Neural crest cell (in vitro differentiated cells): ENCODE measurements at places on chromosomes 3 and 15.

DNA sequence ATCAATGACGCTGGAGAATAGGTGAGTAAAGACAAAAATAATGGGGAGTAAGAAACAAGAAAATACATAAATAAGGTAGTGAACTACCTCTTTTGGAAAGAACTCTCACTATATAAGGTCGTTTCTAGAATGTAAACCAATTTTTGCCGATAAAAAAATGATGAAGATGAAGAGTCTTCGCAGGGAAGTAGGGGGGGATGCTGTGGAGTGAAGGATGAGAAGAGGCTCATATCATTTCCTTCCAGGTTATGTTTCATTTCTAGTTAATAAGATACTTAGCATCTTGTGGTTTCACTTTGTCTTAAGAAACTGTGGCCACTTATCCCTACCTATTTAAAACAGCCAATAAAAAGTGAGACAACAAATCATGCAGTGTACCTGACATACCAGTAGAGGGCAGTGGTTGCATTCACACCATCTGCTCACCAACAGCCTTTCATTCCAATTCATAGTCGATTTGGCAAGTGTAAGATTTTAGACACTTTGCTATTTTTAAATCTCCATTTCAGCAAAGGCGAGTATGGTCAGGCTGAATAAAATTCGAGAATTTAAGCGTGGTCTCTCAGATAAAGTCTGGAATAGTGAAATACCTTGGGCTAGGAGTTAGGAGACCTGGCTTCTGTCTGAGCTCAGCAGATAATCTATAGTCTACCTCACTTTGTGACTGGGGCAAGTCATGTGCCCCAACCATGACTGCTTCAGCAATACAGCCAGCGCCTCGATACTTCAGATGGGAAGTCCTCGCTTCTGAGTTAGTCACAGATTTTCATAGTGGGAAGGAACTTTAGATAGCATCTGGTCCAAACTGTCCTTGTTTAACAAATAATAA lies 28.9 kb upstream of the ICE2 start:
- peak; percentile 19 for DNase-seq

DNA sequence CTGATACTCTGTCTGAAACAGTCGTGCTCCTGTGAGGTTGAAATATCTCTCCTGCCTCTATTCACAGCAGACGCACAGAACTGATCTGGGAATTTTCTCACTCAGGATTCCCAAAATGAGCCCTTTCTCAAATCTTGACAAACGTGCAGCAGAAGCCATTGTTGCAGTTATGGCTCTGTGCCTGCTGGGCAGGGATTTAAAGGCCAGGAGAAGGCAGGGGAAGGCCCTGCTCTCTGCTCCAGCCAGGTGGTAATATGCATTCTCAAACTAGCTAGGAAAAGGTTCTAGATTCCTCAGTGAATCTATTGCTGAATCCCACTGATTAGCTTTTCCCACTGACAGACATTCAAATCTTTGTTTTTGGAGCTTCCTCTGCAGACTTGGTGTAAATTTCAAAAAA lies 2.2 kb downstream of the MINAR1 start:
- no peak for DNase-seq

- no peak for DNase-seq
These were observed 2.5 kb downstream of the CTDSPL start for GRCh38 chr3:37863949-37864822.

- no peak for DNase-seq
These were observed 24.5 kb upstream of the BCL6 start for GRCh38 chr3:187769771-187770170.

DNA sequence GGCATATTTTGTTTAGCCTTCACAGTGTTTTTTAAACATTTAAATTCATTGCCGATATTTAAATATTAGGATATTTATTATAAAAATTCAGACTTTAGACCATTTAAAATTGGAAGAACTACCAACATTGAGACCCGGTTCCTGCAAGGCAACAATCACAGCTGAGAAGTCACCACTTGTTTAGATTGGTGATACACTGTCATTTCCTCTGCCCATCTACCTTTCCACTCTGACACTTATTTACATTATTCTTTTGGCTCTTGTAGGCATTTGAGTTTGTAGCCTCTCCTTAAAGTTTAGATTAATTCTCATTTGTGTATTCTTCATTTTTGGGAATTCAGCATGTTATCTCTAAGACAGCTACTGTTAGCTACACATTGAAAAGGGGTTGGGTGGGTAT lies 10.3 kb upstream of the IL20RB start:
- DNase-seq = no peak

DNA sequence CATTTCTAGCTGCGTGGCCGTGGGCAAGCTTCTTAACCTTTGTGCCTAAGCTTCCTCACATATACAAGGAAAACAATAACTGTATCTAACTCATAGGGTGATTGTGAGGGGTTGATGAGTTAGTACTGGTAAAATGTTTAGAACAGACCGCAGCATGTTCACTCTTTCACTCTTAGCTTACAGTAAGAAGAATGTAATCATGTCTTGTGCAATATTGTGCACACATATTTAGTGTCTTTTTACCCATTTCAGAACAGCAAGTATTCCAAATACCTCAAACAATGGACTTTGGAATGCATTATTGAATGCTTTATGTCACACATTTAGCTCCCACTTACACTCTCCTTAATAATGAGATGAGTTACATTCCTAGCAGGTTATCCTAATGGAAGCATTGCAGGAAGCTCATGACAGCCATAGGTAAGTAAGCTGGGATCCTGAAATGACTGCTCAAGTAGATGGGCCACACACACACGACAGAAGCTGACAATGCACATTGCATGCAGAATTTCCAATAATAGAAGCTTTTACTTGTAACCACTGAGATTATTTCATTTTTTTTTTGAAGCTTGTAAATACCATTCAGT lies 468.9 kb upstream of the WNT5A start:
- no peak for DNase-seq

DNA sequence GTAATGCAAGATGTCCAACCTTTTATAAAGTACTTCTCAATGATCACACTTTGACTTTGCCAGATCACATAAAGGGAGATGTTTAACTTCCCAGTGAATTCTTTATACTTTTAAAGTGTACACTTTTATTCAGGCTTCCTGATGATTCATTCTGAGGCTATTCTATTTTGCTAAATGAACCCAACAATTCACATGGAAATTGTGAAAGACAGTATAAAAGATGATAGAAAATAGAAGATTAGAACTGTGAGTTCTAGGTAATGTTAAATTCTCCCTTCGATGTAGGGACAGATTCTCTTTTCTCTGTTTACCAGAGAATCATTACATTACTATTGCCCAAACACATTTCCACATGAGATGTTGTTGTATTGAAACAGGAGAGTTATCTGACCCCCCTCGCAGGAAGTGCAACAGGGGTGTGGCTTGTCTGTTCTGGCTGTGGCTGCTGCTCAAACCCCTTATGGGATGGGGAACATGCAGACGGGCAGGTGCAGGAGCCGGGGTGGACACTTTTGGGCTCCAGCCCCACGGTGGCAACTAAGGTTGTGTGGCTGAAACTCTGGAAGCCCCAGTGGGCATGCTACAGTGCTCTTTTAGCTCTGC lies 131.3 kb upstream of the LRTM1 start:
- no peak for DNase-seq

- DNase-seq = no peak
These were observed 469.6 kb upstream of the DPPA4 start for GRCh38 chr3:109806929-109807328.

GRCh38 chr3:123692041-123692440 lies 107.2 kb upstream of the HACD2 start:
- DNase-seq = no peak

- DNase-seq = no peak
These were observed 1.8 kb downstream of the DAPK2 start for GRCh38 chr15:64044300-64045100.

GRCh38 chr15:80497221-80497620 lies 93.0 kb downstream of the ARNT2 start:
- no peak for DNase-seq

DNA sequence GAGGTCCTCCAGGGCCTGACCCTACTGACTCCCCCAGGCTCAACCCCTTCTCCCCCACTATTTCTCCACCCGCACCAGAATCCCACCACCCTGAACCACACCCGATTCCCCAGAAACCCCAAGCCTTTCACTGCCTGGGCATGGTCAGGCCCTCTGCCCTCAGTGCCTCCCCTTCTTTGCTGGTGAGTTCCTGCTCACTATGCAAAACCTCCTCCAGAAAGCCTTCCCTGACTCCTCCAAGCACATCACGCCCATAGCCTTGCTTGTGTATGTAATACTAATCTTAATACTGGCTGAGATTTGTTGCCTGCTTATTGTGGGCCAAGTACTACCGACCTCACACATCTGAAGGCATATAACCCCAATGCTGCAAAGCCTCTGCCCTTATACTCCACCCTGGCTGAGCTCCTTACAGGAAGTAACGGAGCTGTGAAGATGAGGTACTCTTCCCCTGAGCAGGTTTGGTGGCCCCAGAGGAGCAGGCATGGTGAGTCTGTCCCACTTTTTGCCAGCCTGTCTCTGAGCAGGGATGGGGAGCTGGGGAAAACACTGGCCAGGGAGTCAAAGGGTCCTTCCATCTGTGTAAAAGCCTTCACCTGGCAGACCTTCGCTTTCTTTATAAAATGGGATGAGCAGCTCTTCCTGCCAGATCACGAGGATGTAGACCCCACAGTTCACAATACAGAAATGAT lies 9.5 kb downstream of the RAB6B start:
- no peak for DNase-seq
